Choroid plexus epithelial cell (primary cell): ENCODE measurements at places on chromosomes 13 and 19.
A peak's percentile ranks its signal among the peaks of the same experiment; 100 is the strongest.

GRCh38 chr13:36108342-36108741 is 22.8 kb downstream of the DCLK1 start:
- no peak for DNase-seq

GRCh38 chr13:20980899-20981298 is 78.4 kb upstream of the XPO4 start:
- no peak for DNase-seq

GRCh38 chr13:64078480-64078936 is 2662.9 kb upstream of the PCDH20 start:
- DNase-seq, result no peak

- DNase-seq, result no peak
Observed at GRCh38 chr13:38814331-38814730, 127.5 kb downstream of the FREM2 start.

- peak; percentile 9 for DNase-seq
Observed at GRCh38 chr13:94658926-94659597, 53.3 kb downstream of the SOX21 start.

- DNase-seq, result peak; percentile 23
Observed at GRCh38 chr19:38210458-38210987, 13.5 kb downstream of the DPF1 start.

- DNase-seq, result peak; percentile 62
Observed at GRCh38 chr13:46134961-46135522, 30.2 kb upstream of the CPB2 start.

DNA sequence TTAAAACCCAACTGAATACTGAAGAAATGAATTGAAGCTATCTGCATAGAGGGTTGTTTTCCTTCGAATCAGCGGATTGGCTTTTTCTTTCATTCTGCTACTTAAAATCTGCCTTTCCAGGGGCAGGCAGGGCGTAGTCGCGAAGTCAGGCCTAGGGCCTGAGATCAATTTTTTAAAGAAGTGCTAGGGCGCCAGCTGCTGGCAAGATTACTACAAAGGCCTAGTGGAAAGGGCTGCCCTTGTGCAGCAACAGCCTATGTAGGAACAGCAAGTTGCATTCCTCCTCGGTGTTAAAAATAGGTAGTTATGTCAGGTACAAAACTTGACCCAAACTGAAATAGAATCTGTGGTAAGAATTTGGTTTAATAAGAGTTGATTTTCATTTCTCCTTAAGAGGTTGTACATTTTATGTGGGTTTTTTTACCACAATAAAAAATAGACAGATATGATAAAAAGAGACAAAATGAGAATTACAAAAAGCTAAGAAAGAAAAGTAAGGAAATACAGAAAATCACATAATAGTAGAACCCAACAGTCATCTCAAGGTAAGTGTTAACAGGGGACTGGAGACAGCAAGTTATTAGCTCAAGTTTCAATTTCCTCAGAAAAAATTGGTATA is 9.5 kb upstream of the URAD start:
- DNase-seq, result peak; percentile 62

GRCh38 chr13:52447815-52448552 is 2.5 kb downstream of the VPS36 start:
- peak; percentile 7 for DNase-seq

- DNase-seq, result no peak
Observed at GRCh38 chr13:27613628-27614027, 6.7 kb downstream of the LNX2 start.

DNA sequence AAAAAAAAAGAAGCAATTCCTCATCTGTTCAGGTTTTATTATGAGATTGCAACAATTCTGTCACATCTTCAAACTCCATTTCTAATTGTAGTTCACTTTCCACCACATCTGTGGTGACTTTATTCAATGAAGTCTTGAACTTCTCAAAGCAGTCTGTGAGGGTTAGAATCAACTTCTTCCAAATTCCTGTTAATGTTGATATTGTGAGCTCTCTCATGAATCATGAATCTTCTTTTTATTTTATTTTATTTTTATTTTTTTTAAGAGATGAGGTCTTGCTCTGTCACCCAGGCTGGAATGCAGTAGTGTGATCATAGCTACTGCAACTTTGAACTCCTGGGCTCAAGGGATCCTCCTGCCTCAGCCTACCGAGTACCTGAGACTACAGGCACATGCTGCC is 19.6 kb downstream of the ARHGAP35 start:
- no peak for DNase-seq

- DNase-seq, result peak; percentile 11
Observed at GRCh38 chr13:96984051-96984508, 10.2 kb downstream of the OXGR1 start.

DNA sequence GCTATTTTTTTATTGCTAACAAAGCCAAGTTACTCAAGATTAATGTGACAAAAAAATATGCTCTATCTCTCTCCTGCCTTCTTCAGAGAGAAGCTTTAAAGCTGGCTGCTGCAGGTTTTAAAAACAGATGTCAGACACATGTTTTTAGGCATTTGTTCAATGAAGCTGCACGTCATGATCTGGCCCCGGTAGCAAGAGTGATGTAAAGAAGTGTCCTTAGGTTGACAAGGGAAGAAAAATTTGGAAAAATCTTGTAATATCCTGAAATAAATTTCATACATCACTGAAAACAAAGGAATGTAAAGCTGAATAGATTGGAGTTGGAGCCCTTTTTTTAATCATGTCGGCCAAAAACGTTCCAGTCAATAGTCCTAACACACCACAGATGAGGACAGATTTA is 531.4 kb upstream of the NBEA start:
- DNase-seq, result no peak

DNA sequence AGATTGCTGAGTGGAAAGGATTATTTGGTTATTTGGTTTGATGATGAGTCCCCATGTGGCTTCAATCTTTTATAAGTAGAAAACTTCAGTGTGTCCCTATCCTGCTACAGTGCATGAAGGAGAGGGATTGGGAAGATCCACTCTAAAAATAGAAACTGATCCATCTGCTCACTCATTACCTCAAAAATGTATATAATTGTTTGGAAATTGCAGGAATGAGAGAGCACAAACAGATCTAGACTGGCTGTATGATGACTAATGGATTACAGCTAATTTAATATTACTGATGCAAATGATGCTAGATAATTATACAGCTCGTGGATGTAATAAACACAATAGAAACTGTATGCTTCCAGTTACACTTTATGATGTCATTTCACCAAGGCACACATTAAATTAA is 625.3 kb upstream of the PRR20A start:
- no peak for DNase-seq

DNA sequence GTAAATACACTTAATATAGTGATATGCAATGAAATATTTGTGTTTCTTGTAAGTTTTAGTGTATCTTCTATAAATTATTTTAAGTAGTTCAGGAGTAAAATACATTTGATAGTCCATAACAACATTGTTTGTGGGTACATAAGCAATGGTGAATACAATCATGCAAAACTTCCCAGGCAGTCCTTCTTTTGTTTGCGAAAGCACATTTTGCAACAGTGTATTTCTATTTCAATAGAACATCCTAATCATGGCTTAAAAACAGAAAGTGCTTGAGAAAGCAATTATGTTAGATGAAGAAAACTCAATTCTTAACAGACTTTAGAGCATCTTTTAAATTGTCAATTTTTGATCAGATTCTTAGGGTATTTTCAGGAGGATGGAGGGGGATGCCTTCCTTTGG is 155.6 kb downstream of the POSTN start:
- DNase-seq, result peak; percentile 47
